Sigmoid colon (tissue), 7 donors: ENCODE measurements at places on chromosomes 2 and 18. TPM values are rescaled to one million over a fixed set of nuclear protein-coding genes. Genes with fewer than 3 reads are reported as not detected.

Gene DOK6
- polyA plus RNA-seq, result under 0.01 TPM

Gene AMER3
- polyA plus RNA-seq, result 0.23 TPM

Gene DSG3
- under 0.01 TPM for polyA plus RNA-seq

Gene MOGAT1
- not detected for polyA plus RNA-seq

Gene PRKAG3
- not detected for polyA plus RNA-seq

Gene ACTG2
- 104 TPM for polyA plus RNA-seq

Gene C1QL2
- not detected for polyA plus RNA-seq

Gene HTR2B
- not detected for polyA plus RNA-seq
